ENCODE measurements at places on chromosomes 1 and 21.
A peak's percentile ranks its signal among the peaks of the same experiment; 100 is the strongest.

GRCh38 chr1:53551428-53551995, 92.3 kb downstream of the DMRTB1 start:
- DNase-seq: no peak

DNA sequence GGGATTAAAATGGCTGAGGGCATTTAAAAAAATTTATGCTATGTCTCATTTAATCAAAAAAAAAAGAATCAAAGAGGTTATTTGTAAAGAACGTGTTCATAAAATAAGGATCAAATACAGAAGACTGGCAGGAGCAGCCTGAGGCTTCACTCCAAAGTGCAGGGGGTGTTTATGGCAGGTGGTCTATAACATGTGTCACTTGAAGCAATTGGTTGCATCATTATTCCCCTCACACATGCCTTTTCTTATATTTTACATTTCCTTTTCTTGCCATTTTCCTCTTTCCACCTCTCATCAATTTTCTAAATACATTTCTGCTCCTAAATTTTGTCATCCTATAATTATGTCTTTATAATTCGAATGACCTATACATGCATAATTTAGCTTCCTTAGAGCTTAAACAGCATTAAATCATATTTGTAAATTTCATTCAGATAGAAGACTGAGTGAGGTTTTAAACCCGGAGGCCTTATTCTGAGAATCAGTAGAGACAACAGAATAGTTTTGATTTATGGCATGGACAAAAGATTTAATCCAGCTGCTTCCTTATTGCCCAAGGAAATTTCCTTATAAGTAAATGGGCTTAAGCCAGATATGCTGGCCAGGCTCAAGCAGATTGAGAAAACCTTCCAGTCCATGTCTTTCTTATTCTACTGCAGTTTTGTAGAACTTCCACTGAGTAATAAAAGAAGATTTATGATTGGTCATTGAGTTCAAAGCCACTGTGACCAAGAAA, 322.8 kb downstream of the TGFB2 start:
- no peak for DNase-seq

DNA sequence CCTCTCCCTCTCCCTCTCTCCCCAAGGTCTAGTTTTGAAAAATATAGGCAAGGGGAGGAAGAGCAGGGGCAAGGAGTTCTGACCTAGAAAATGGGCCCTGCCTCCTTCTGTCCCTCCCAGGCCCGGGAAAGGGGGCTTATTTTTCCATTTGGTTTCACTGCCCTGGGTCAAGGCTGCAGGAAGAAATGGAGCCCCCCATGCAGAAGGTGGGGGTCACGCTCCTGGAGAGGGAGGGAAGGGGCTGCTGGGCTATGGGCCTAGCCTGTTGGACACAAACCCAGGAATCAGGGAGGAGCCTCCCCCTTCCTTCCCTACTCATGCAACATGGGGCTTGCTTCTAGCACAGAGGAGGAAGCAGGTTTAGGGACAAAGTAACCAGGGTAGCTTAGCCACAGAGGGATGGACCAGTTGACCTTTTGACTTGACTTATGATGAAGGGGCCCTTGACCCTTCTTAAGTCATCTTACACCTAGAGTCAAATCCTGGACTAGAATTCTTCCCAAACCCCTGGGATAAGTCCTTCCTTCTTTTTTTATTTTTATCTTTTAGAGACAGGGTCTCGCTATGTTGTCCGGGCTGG, 70.4 kb upstream of the SSBP3 start:
- no peak for DNase-seq

DNA sequence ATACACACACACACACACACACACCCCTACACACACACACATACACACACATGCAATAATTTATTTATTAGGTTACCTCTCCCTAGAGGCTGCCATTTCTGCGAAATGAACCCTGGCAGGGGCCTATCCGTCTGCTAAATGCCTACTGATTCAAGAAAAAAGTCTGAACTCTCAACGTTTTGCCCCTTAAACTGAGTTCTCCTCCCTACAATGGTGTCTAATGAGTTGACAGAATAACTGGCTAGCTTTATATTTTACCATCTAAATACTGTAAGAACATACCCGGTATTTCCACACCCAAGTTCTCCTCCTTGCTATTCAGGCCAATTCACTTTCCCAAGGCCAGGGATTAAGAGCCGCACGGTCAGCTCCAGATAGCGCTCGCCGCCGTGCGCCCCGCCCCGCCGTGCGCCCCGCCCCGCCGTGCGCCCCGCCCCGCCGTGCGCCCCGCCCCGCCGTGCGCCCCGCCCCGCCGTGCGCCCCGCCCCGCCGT, 339 bp upstream of the RNPC3 start:
- DNase-seq: no peak

DNA sequence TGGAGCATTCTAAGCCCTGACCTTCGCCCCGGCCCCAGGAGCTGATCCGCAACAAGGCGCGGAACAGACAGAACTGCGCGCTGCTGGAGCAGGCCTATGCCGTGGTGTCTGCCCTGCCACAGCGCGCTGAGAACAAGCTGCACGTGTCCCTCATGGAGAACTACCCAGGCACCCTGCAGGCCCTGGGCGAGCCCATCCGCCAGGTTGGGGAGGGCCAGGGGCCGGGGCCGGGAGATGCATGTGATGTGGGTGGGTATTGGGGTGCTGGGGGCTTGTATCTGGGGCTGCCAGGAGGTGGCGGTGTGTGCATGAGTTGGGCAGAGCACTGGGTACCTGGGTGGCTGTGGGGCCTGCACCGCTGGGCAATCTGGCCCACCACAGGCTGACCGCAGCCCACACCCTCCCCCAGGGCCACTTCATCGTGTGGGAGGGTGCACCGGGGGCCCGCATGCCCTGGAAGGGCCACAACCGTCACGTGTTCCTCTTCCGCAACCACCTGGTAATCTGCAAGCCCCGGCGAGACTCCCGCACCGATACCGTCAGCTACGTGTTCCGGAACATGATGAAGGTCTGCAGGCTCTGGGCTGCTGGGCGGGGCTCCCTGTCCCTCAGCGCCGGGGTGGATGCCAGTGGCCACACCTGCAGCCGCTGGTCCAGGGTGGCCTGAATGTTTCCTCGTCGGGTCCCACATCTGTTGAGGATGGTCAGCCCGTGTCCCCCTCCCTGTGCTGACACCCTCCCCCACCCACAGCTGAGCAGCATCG, 65.8 kb downstream of the TRIM11 start:
- DNase-seq: no peak

GRCh38 chr1:47031059-47031458, 7.6 kb downstream of the CYP4X1 start:
- DNase-seq: no peak

DNA sequence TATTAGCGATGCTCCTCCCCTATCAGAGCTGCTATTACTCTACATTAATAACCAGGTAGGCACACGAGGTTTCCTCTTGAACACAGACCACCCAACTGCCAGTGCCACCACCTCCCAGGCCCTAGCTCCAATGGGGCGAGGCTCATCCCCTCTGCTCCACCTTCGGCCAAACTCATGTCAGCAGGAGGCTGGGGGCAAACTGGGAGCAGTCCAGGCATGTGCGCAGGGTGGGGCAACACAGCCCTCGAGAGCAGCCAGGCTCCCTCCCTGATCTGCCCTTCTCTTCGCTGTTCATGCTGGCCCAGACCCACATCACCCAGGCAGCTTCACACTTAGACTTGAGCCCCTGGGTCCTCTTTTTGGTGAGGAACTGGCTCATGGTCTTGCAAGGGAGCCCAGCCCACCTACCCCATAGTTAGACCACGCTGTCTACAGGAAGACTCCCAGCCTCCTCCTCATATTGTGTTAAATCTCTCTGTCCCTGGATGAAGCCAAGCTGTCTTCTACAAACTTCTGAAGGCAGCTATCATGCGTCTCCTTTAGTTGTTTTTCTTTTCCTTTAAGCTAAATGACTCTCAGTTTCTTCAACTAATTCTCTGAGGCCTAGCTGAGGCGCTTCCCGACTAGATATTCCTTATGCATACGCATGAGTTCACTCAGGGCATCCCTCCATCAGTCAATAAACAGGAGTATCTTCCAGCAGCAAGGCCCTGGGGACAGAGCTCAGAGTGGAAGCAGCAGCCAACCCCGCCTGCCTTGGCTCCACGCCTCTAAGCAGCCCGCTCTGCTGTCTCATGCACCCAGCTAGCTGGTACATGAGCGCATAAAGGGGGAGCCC, 12.0 kb downstream of the TMEM9 start:
- no peak for DNase-seq

- DNase-seq: no peak
Measured at GRCh38 chr1:98325646-98326440, 335.7 kb upstream of the SNX7 start.

GRCh38 chr21:35057428-35057827, 8.3 kb upstream of the RUNX1 start:
- no peak for DNase-seq

GRCh38 chr1:3368711-3369445, 85.6 kb upstream of the ARHGEF16 start:
- no peak for DNase-seq

GRCh38 chr1:178899402-178899801, 28.5 kb upstream of the ANGPTL1 start:
- DNase-seq: no peak

- no peak for DNase-seq
Measured at GRCh38 chr21:27827972-27828371, 861.1 kb upstream of the ADAMTS5 start.

- no peak for DNase-seq
Measured at GRCh38 chr1:31788825-31789256, 24.7 kb upstream of the ADGRB2 start.

GRCh38 chr1:165605246-165605645, 25.8 kb upstream of the MGST3 start:
- no peak for DNase-seq

DNA sequence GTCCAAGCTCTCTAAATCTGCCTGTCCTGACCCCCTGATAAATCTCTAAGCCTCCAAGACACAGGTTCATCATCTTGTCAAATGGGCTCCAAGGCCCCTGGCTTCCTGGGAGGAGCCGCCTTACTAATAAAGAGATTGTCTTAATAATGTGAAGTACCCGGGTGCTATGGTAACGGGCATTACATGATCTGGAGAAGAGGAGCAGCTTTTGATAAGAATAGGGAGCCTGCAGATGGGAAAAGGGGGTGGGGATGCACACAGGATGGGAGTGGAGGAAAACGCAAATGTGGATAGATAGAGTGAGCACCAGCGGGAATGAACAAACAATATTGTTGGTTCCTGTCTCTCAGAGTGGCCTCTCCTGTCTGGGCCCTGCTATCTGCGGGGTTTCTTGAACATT, 11.9 kb upstream of the RXRG start:
- no peak for DNase-seq

- DNase-seq: peak; percentile 19
Measured at GRCh38 chr1:206606867-206607266, 5.4 kb downstream of the EIF2D start.

All from CD4-positive, alpha-beta T cell treated with Interleukin-21 for 1 hour (primary cell).